Large intestine (tissue), 12 donors: ENCODE measurements at places on chromosomes 11 and 22. TPM values are rescaled to one million over a fixed set of nuclear protein-coding genes. Genes with fewer than 3 reads are reported as not detected.

ZFTA gene
- 48.8 TPM for polyA plus RNA-seq

CRYBB3 gene
- 0.16 TPM for polyA plus RNA-seq

TM7SF2 gene
- 56.4 TPM for polyA plus RNA-seq

NLRP10 gene
- polyA plus RNA-seq = not detected

FGF19 gene
- polyA plus RNA-seq = 0.04 TPM

CDHR5 gene
- 763 TPM for polyA plus RNA-seq

UBQLN3 gene
- polyA plus RNA-seq = not detected

CRELD2 gene
- 28.9 TPM for polyA plus RNA-seq

PANX3 gene
- 0.03 TPM for polyA plus RNA-seq

DNA sequence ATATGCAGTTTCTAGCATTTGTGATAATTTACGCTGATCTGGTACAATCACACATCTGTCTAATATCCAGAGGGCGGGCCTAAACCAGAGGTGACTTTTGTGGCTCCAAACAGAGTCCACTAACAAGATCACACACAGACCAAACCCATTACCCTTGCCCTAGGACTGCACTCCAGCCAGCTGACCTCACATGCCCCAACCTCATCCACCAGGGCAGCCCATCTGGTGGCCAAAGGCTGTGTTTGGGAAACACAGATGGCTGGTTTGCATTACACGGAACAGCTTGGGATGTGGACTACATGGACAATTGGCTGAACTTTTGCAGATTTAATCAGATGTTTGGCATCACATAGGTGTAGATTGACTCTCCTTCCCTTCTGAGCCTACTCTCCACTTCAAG lies 228.2 kb downstream of the GRIK4 start:
- no peak for DNase-seq

GRCh38 chr11:36015799-36016198 lies 71.9 kb downstream of the LDLRAD3 start:
- no peak for DNase-seq

DNA sequence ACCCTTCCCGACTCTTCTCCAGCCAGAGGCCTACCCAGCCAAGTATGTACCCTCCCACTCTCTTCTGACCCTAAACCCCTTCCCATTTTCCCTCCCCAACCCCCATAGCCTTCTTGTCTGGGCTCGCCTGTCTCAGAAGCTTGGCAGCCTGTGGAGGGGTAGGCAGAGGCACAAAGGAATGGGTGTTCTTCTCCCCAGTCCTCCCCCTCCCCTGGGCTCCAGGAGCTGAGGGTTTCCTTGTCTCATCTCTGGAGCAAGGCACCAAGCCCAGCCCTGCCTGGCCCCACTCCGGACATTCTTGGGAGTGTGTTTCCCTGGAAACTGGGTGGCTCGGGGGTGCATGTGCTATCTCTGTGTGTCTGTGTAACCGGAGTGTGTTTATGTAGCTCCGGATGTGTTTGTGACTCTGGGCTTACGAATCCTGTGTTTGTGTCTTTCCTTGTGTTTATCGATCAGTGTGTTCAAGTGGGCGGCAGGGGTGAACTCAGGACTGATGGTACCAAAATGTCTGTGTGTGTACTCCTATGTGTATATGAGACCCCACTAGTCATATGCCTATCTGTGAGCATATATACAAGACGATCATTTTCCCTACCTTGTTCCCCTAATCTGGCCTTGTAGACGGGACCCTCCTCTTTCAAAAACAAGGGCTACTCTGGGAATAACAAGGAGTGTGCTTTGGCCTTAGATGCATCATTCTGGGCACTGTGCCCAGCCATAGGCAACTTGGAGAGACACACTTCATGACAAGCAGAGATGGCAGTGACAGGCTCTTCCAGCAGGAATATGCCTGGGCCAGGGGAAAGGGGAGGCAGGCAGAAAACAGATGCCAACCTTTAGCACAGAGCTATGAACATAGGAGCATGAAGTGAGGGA lies 10.9 kb downstream of the PHLDB1 start:
- DNase-seq = peak; percentile 56

DNA sequence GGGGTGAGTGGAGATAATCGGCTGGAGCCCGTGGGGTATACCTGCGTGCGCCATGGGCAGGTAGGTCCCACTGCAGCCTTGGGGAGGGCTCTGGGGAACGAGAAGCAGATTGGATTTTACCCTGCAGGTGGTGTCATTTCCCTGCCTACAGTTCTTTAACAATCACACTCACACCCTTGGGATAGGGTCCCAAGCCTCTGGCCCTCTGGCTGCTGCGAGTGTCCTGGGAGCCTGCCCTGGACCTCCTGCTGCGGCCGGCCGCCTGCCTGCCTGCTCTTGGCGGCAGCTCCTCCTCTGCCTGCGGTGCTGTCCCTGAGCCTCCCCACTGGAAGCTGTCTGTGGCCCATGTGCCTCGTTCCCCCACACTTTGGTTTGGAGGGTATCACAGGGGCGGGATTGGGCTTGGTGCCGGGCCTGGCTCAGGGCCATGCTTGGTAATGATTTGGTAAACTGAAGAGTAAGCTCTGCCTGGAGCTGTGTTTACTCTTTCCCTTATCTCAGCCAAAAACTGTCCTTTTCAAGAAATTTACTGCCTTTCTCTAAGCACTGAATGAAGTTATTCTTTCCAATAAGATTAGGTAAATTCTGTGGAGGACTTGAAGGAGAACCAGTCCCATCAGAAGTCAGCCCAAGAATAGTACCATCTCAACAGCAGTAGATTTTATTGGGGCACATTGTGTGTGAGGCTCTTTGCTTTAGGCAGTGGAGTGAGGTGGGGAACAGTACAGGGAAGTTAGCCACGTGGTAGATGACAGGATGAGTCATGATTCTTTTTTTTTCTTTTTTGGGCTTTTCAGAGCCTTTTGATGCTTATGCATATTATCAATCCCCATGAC lies 53.7 kb downstream of the TBC1D22A start:
- DNase-seq = peak; percentile 24

DNA sequence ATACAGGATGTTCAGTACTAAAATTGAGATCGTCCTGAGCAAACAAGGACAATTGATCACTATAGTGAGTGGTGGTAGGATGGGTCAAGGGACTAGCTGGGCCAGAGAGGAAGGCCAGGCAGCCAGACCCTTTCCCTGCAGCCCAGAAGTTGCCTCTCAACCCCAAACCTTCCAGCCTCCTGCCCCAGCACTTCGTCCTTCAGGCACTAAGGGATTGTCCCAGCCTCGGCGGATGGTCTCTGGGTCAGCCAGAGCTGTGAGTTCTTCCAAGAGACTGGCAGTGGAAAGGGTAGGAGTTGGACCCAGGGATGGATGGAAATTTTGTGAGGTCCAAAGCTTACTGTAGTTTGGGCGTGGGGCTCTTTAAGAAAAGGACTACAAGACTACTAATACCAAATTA lies 3.6 kb upstream of the LMO1 start:
- no peak for DNase-seq

GRCh38 chr11:79045018-79045799 lies 395.6 kb downstream of the TENM4 start:
- no peak for DNase-seq

- DNase-seq = no peak
Observed at GRCh38 chr22:20433191-20433590, 4.4 kb downstream of the SCARF2 start.

DNA sequence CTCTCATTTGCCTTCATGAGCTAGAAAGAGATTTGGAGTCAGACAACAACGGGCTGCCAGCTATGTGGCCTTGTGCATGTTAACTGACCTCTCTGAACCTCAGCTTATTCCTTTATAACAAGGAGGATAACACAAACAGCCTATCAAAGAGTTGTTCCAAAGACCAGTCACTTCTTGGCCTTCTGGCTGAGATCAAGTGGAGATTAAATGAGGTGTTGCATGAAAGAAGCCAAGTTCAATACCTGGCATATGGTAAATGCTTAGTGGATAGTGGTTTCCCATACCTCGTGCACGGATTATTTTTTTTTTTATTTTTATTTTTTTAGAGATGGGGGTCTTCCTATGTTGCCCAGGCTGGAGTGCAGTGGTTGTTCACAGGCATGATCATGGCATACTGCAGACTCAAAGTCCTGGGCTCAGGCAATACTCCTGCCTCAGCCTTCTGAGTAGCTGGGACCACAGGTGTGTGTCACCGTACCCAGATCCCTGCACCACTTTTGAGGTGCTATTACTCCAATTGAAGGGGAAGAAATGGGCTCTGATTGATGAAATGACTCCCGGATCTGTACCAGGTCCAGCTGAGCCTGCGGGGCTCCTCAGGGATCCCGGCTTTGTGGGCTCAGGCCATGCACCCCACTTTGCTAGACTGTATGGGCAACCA lies 4.9 kb downstream of the LGALS1 start:
- no peak for DNase-seq

GRCh38 chr11:127965939-127966668 lies 621.3 kb downstream of the ETS1 start:
- no peak for DNase-seq

DNA sequence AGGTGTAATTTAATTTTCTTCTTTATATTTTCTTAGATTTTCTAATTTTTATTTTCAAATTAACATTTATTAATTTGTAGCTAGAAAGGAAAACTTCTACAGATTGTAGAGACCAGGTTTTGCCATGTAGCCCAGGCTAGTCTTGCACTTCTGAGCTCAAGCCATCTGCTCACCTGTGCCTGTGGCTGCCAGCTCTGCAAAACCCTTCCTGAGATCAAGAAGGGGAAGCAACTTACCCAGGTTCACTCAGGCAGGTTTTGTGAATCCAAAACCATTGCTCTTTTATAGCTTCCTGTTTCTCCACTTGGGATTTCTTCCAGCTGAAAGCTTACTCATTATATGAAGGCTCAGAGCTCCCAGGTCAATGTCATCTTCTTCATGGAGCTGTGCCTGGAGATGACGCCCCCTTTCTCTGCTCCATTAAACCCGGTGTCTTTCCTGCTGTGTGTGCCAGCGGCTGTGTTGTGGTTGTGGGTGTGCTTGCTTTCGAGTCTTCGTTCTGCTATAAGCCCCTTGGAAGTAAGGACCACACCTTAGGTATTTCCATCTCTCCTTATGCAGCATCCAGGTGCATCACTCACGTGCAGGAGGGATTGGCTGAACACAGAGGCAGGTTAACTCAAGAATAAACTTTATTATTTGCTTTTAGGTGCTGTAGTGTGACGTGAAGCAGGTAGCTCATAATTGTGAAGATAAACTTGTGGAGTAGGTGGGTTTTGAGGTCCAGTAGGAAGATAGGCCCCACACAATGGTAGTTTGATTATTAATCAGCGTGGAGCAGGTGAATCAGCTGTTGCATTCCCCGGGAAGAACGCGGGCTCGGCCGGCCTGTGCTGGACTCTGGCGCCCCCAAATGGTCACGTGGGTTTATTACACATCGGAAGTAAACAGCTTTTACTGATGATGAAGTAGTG lies 42.2 kb upstream of the INCENP start:
- peak; percentile 55 for DNase-seq

- no peak for DNase-seq
Observed at GRCh38 chr11:119110439-119110838, 3.3 kb downstream of the C2CD2L start.

GRCh38 chr11:95557376-95557775 lies 232.2 kb downstream of the FAM76B start:
- no peak for DNase-seq

GRCh38 chr11:24833573-24833972 lies 336.7 kb downstream of the LUZP2 start:
- DNase-seq = no peak

DNA sequence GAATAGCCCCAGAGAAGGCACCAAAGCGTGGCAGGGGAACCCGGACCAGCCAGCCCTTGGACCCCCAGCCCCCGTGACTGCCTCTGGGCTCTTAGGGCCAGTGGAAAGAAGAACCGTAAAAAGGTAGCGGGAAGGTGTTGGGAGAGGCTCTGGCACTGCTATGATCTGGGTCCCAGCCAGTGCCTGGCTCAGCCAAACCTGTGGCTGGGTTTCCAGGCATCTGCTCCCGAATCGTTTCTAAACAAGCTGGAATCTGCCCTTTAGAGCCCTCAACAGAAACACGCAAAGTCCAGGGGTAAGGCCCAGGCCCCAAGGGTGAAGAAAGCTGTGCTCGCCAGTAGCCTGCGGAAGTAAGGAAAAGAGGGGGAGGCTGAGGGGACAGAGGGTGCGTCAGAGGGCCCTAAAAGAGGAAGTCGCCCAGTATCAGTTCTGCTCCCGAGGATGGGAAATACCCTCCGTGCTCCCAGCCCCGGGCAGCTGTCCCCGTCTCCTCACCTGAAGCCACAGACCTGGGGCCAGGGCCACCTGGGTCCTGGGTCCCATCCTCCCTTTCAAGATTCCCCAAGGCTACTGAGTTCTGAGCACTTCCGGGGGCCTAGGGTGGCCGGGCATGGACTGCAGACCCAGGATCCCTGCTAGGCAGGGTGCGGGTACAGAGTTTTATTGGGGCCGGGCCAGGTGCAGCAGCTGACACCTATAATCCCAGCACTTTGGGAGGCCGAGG lies 24.7 kb downstream of the IL10RA start:
- peak; percentile 31 for DNase-seq

DNA sequence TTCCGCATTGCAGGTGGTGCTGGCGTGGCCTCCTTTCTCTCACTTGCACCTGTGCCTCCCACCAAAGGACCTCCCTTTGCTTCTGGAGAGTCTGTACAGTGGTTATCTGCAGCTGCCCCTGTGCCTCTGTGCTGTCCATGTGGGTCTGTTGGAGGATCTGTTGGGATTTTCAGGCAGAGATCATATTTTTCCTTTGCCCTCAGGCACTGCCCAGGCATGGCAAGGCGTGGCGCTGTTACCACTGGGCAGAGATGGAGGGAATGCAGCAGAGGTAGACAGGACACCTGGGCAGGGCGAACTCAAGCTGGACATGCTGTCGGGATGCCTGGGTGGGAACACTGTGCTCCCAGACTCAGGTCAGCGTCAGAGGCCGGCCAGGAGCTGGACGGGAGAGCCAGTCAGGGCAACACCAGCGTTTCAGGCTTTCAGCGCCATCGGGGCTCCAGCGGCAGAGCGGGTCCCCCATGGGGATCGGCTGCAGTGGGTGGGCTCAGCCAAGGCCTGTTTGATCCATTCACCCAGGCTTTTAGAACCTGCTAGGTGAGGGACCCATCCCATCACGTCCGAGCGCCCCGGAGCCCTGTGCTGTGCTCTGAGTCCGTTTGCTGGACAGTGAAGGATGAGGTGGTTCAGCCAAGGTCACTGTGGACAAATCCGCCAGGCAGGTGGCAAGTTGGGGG lies 718.9 kb downstream of the BRD1 start:
- no peak for DNase-seq

- no peak for DNase-seq
Observed at GRCh38 chr22:25896098-25896497, 154.1 kb downstream of the MYO18B start.

DNA sequence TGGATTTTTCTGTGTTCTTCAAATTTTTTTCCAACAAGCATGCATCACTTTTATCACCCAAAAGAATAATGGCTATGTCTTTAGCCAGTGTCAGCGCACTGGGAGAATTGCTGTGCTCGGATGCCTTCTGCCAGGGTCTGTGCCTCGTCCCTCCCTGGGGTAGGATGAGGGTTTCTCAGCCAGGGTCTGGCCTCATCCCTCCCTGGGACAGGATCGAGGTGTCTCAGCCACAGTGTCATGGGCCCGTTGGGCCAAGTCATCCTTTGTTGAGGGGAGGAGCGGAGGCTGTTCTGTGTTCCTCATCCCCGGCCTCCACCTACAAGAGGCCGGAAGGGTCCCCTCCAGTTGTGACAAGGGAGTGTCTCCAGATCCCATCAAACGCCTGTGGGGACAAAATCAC lies 22.7 kb downstream of the LINC01488 start:
- no peak for DNase-seq
